HepG2 (cell line): ENCODE measurements at places on chromosomes 3 and 15. TPM values are rescaled to one million over a fixed set of nuclear protein-coding genes. Genes with fewer than 3 reads are reported as not detected.

ILDR1 gene
- not detected in 2 replicates for total RNA-seq

CCR2 gene
- not detected in 2 replicates for total RNA-seq

HES1 gene
- 15.0 and 19.8 TPM in 2 replicates for total RNA-seq

HYKK gene
- total RNA-seq, result 5.4 and 6.5 TPM in 2 replicates

EPHB1 gene
- 0.07 TPM in 1 of 2 replicates, not detected in the other for total RNA-seq

DNA sequence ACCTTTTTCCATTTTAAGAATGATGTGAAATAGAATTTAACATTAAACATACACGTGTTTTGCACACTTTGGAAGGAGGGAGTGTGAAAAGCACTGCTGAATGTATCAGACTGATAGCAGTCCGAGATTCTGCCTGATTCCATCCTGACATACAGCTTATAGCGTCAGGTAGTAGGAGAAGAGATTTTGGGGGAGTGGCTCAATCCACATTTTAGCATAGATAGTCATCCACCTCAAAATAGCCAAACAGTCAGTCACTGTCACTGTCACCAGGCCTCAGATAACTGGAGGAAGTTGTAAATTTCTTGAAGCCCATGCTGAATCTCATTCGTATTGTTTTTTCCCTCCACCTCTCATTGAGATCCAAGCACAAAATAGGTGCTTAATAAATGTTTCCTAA is 35.4 kb upstream of the ARHGEF26 start:
- no peaks in the 10 kb centered on the region; the same call in 1 of the 2 replicates for H3K27me3 ChIP-seq
- peaks cover 8% of the 10 kb centered on the region; the same call in 1 of the 2 replicates for H3K4me1 ChIP-seq
- H3K36me3 ChIP-seq, result no peaks in the 10 kb centered on the region

DNA sequence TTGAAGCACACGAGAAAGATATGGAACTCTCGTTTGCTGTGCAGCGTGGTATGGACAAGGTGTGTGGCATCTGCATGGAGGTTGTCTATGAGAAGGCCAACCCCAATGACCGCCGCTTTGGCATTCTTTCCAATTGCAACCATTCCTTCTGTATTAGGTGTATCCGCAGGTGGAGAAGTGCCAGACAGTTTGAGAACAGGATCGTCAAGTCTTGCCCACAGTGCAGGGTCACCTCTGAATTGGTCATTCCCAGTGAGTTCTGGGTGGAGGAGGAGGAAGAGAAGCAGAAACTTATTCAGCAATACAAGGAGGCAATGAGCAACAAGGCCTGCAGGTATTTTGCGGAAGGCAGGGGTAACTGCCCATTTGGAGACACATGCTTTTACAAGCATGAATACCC is 1.2 kb downstream of the MKRN3 start:
- no peaks in the 10 kb centered on the region; the same call in 2 of the 3 replicates for H3K27me3 ChIP-seq
- DNase-seq, result no peak
- H3K4me1 ChIP-seq, result peaks cover 17% of the 10 kb centered on the region
- H3K27ac ChIP-seq, result no peak overlapping the region
- no peaks in the 10 kb centered on the region for H3K36me3 ChIP-seq

DNA sequence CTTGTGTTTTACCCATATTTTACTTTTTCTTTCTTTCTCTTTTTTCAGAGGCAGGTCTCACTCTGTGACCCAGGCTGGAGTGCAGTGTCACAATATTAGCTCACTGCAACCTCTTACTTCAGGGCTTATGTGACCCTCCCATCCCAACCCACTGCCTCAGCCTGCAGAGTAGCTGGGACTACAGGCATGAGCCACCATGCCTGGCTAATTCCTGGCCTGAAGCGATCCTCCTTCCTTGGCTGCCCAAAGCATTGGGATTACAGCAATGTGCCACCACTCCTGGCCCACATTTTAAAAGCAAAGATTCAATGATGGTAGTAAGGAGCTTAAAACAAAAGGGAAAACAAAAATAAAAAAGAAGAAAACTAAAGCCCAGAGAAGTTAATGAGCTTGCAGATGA is 11.1 kb upstream of the CDV3 start:
- no peak for DNase-seq
- H3K4me3 ChIP-seq, result no peak overlapping the region
- peaks cover 23% of the 10 kb centered on the region for H3K4me1 ChIP-seq
- H3K27me3 ChIP-seq, result no peaks in the 10 kb centered on the region

GRCh38 chr15:35696767-35697231 is 150.8 kb upstream of the DPH6 start:
- H3K4me3 ChIP-seq, result no peak overlapping the region
- H3K27ac ChIP-seq, result no peak overlapping the region
- DNase-seq, result peak; percentile 15
- no peaks in the 10 kb centered on the region for H3K36me3 ChIP-seq

- no peaks in the 10 kb centered on the region for H3K27me3 ChIP-seq
- no peaks in the 10 kb centered on the region for H3K4me1 ChIP-seq
- no peaks in the 10 kb centered on the region for H3K36me3 ChIP-seq
- no peak for DNase-seq
Measured at GRCh38 chr3:89740080-89740880, 632.9 kb downstream of the EPHA3 start.

- no peak overlapping the region for H3K27ac ChIP-seq
- H3K4me1 ChIP-seq, result no peaks in the 10 kb centered on the region
- H3K36me3 ChIP-seq, result no peaks in the 10 kb centered on the region
- DNase-seq, result no peak
- H3K27me3 ChIP-seq, result no peaks in the 10 kb centered on the region
- no peak overlapping the region for H3K4me3 ChIP-seq
Measured at GRCh38 chr15:33808720-33809457, 159.4 kb upstream of the CHRM5 start.

DNA sequence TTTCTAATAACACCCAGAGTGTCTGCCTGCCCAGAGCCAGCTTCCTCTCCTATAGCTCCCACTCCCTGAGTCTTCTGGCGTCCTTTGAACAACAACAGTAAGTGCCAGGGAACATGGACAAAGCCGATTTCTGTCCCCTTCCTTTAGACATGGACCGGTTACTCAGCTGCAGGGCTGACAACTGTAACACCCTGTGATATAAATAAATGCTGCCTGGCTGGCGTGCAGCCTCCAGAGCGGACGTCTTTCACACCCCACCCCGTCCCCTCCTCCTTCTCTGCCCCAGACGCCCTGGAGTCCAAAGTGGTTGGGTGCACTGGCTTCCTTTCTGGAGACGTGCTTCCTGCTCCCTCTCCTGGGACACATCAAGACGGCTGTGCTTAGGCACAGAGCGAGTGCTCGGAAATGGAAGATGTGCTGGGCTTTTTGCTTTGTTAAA is 281.9 kb upstream of the LRRFIP2 start:
- H3K27ac ChIP-seq, result no peak overlapping the region
- H3K27me3 ChIP-seq, result peaks cover 61% of the 10 kb centered on the region; the same call in 2 of the 3 replicates
- H3K4me3 ChIP-seq, result no peak overlapping the region
- no peak for DNase-seq
